T-helper 9 cell (primary cell): ENCODE measurements at places on chromosomes 12 and 14.

GRCh38 chr14:56955745-56956144 is 145.5 kb upstream of the OTX2 start:
- DNase-seq = no peak

DNA sequence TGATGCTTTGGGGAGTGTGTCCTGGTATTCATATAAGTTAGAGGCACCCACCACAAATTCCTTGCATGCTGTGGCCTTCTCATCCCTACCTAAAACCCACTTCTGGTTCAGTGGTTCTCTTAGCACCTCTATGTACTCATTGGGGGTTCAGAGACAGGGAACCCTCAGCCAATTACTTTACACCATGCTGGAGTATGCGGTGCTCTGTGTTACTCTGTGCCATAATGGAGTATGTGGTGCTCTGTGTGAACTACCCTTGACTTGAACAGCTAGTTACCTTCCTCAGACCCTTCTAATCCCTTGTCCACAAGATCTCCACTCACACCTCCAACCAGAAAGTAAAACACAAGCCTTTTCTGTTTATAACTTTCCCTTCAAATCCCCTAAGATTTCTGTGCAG is 172.5 kb upstream of the E2F7 start:
- DNase-seq = no peak

- no peak for DNase-seq
Observed at GRCh38 chr12:23617749-23618148, 331.7 kb downstream of the SOX5 start.

GRCh38 chr14:46344327-46344937 is 307.1 kb downstream of the RPL10L start:
- DNase-seq = no peak
